ENCODE measurements at places on chromosomes 5 and 9. TPM values are rescaled to one million over a fixed set of nuclear protein-coding genes. Genes with fewer than 3 reads are reported as not detected.
A peak's percentile ranks its signal among the peaks of the same experiment; 100 is the strongest.

QRFP gene
- total RNA-seq = not detected

HAPLN1 gene
- total RNA-seq = not detected

RGS14 gene
- 34.6 TPM for total RNA-seq

UBE2B gene
- total RNA-seq = 129 TPM

FOXD4L4 gene
- total RNA-seq = not detected

FAM78A gene
- 24.7 TPM for total RNA-seq

- H3K4me1 ChIP-seq = peaks cover 6% of the 10 kb centered on the region
- H3K27ac ChIP-seq = no peak overlapping the region
- no peaks in the 10 kb centered on the region for H3K27me3 ChIP-seq
- no peak for DNase-seq
- H3K4me3 ChIP-seq = no peak overlapping the region
These were observed 107.5 kb downstream of the DMXL1 start for GRCh38 chr5:119178435-119178834.

DNA sequence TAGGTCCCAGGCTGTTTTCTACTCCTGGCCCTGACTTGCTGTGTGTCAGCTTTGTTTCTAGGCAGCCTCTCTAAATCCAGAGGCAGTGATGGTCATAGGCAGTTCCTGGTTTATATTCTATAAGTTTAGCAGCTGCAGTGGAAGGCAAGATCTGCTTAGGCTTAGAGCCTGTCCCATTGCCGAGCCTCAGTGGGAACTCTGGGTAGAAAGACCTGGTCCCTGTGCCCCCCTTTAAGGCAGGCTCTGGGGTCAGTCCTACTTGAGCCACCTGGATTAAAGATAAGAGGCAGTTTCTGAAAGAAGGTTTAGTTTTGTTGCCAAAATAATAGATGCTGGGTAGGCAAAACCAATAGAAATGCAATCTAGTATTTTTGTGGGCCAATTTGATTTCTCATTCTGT, 13.6 kb downstream of the MCCC2 start:
- H3K36me3 ChIP-seq = peaks cover 53% of the 10 kb centered on the region
- DNase-seq = no peak
- H3K27ac ChIP-seq = peak overlapping the region; percentile 86
- peaks cover 31% of the 10 kb centered on the region for H3K4me1 ChIP-seq

GRCh38 chr5:116025866-116026265, 6.4 kb upstream of the ARL14EPL start:
- H3K4me1 ChIP-seq = no peaks in the 10 kb centered on the region
- no peak for DNase-seq
- H3K4me3 ChIP-seq = no peak overlapping the region
- peaks cover 19% of the 10 kb centered on the region for H3K27me3 ChIP-seq

- DNase-seq = no peak
- no peak overlapping the region for H3K27ac ChIP-seq
- no peaks in the 10 kb centered on the region for H3K4me1 ChIP-seq
- H3K4me3 ChIP-seq = no peak overlapping the region
These were observed 27.8 kb upstream of the PTPDC1 start for GRCh38 chr9:94056442-94056974.

GRCh38 chr5:151451626-151452520, 4.5 kb downstream of the SLC36A1 start:
- no peak for DNase-seq
- H3K4me3 ChIP-seq = no peak overlapping the region
- no peaks in the 10 kb centered on the region for H3K27me3 ChIP-seq
- H3K27ac ChIP-seq = no peak overlapping the region
- no peaks in the 10 kb centered on the region for H3K36me3 ChIP-seq

DNA sequence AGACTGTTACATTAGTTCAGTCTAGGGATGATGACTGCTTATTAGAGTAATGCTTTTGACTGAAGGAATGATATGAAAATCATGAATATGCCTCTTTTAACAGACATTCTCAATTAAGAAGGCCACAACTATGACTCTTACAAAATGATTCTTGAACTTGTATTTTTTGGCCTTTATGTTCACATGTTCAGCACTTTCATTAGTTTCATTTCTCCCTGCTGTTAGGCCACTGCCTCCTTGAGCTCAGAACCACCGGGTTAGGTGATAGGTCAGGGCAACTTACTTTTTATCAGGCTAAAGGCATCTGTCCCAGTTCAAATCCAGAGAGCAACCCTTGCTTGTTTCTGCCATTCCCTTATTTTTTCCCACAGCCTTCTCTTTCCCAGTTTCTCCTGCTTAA, 235.2 kb upstream of the ELL2 start:
- H3K4me1 ChIP-seq = no peaks in the 10 kb centered on the region
- H3K27ac ChIP-seq = no peak overlapping the region
- H3K4me3 ChIP-seq = no peak overlapping the region
- H3K36me3 ChIP-seq = no peaks in the 10 kb centered on the region

DNA sequence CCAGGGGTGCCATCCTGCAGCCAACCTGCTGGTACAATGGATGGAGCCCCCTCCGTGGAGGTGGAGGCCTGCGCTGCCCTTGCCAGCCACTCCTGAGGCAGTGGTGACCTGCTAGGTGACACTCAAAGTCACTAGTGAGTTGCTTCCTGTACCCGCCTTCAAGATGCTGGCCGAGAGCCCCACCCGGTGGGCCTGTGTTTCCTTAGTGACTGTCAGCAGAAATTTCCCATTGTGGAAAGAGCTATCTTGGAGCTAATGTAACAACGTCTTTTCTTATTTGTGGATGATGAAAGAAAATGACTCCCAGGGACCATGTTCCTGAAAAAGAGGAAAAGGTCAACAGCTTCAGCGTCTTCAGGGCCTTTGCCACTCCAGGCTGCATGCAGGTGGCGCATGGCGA, 117.0 kb upstream of the BOD1 start:
- no peaks in the 10 kb centered on the region for H3K27me3 ChIP-seq
- H3K4me1 ChIP-seq = no peaks in the 10 kb centered on the region

GRCh38 chr9:71758277-71758676, 10.0 kb downstream of the CEMIP2 start:
- H3K27me3 ChIP-seq = no peaks in the 10 kb centered on the region
- peaks cover 74% of the 10 kb centered on the region for H3K4me1 ChIP-seq
- no peak overlapping the region for H3K27ac ChIP-seq
- no peak for DNase-seq
- H3K4me3 ChIP-seq = no peak overlapping the region

DNA sequence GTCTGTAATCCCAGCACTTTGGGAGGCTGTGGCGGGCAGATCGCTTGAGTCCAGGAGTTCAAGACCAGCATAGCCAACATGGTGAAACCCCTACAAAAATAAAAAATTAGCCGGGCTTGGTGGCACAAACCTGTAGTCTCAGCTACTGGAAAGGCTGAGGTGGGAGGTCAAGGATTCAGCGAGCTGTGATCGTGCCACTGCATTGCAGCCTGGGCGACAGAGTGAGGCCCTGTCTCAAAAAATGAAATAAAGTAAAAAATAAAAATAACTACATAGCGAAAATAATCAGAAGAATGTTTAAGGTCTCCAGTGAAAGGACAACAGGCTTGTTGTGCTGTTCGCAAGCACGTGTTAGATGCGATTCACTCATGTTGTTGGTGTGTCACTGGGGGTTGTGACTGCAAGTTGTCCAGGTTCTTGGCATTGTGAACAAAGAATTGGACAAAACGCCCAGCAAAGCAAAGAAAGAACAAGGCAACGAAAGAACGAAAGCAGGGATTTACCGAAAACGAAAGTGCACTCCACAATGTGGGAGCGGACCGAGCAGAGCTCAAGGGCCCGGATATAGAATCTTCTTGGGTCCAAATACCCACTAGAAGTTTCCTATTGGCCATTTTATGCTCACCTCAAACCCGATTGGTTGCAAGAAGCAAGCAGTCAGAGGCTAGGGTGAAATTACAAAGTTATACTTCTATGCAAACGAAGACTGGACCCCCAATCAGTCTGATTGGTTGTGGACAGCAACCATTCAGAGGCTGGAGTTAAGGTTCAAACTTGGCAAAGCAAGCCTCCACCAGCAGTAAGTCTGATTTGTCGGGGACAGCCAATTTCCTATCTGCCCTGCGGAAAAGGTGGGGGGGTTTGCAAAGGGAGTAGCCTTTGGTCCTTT, 844 bp upstream of the MCCC2 start:
- peak overlapping the region; percentile 94 for H3K4me3 ChIP-seq
- no peaks in the 10 kb centered on the region for H3K27me3 ChIP-seq
- peak; percentile 6 for DNase-seq
- peak overlapping the region; percentile 94 for H3K27ac ChIP-seq
- peaks cover 31% of the 10 kb centered on the region for H3K4me1 ChIP-seq

- H3K27ac ChIP-seq = no peak overlapping the region
- DNase-seq = no peak
- H3K4me3 ChIP-seq = no peak overlapping the region
- H3K27me3 ChIP-seq = no peaks in the 10 kb centered on the region
- peaks cover 19% of the 10 kb centered on the region for H3K4me1 ChIP-seq
- H3K36me3 ChIP-seq = no peaks in the 10 kb centered on the region
These were observed 227.4 kb downstream of the ESM1 start for GRCh38 chr5:54758038-54758437.

DNA sequence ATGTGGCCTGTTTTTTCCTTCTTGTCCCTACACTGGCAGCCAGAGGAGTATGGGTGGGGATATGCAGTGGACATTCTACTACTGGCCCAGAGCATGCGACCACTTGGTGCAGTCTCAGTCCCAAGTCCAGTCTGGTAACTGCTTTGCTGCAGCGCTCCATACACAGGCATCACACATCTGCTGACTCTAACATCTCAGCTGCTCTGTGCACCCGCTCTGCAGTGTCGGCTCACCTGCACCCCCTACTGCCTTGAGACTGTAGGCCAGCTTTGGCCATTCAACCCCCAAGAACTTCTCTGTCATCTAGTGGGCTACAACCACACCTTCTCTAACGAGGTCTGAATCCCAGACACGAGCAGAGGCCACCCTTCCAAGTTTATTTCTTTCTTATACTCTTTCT, 46.4 kb upstream of the SLCO6A1 start:
- no peak for DNase-seq
- H3K4me1 ChIP-seq = no peaks in the 10 kb centered on the region
- peaks cover 2% of the 10 kb centered on the region for H3K36me3 ChIP-seq
- no peak overlapping the region for H3K27ac ChIP-seq
- no peak overlapping the region for H3K4me3 ChIP-seq

DNA sequence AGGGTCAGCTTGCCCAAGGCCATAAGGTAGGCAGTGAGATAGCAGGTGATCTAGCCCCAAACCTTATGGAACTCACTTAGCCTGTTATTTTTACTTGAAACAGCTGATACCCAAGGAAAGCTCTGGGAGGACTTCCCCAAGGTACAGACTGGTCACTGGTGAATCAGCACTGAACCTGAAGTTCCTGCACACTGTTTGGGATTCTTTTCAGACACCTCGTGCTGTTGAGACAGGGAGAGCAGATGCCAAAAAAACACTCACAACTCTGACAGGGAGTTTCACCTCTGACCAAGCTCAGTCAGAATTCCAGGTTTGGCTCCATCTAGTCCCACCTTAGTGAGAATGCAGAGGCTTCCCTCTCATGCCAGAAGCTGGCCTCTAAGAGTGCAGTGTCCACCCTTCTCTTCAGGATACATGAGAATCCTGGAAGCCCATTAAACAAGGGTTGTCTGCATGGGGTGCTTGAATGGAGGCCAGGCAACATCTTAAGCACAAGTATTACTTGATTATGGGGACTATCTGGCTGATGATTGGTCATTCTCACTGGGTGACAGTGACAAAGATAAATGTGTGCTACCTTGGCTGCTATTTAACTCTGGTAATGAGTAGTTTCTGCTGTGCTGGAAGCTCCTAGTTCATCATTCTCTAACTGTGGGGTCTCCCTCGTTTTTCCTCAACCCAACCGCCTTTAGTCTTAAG, 122.8 kb upstream of the SLIT3 start:
- H3K27me3 ChIP-seq = peaks cover 3% of the 10 kb centered on the region
- H3K27ac ChIP-seq = no peak overlapping the region
- DNase-seq = no peak
- H3K4me3 ChIP-seq = no peak overlapping the region
- H3K4me1 ChIP-seq = no peaks in the 10 kb centered on the region

- H3K4me3 ChIP-seq = no peak overlapping the region
- no peaks in the 10 kb centered on the region for H3K27me3 ChIP-seq
- H3K4me1 ChIP-seq = no peaks in the 10 kb centered on the region
- no peaks in the 10 kb centered on the region for H3K36me3 ChIP-seq
- no peak overlapping the region for H3K27ac ChIP-seq
- no peak for DNase-seq
These were observed 6.8 kb upstream of the ASB6 start for GRCh38 chr9:129648764-129649115.

Data from activated naive CD4-positive, alpha-beta T cell treated with anti-CD3 and anti-CD28 coated beads for 36 hours (primary cell).